ENCODE measurements at places on chromosomes 5 and 9.
A peak's percentile ranks its signal among the peaks of the same experiment; 100 is the strongest.

DNA sequence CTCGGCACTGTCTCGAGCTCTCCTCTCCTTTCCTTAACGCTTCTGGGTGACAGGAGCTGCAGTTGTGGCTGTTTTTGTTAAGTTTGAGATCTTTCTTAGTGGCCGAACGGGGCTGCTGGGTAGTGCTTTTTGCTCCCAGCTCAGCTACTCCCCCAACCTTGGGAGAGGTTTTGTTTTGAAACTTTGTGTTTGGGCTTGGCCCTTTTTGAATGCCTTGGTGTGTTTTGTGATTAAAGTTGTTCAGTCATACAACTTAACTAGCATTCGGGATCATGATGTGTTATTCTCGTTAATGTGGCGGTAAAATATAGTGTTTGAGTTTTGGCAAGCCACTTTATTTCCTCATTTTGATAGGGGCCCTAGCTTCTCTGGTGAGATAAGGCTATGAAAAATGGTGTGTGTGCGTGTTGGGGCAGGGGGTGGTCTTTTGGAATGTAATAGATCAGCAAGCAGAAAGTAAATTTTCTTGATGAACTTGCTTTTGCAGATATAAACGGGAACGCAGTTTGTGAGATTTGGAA is 1.1 kb downstream of the KDM3B start:
- DNase-seq = no peak

GRCh38 chr5:170418736-170419135 is 29.6 kb upstream of the KCNMB1 start:
- DNase-seq = no peak

- DNase-seq = peak; percentile 62
Observed at GRCh38 chr5:40521925-40522324, 157.8 kb upstream of the PTGER4 start.

GRCh38 chr9:117290306-117290840 is 124.5 kb downstream of the ASTN2 start:
- no peak for DNase-seq

GRCh38 chr5:158763217-158763616 is 336.5 kb downstream of the EBF1 start:
- DNase-seq = no peak

DNA sequence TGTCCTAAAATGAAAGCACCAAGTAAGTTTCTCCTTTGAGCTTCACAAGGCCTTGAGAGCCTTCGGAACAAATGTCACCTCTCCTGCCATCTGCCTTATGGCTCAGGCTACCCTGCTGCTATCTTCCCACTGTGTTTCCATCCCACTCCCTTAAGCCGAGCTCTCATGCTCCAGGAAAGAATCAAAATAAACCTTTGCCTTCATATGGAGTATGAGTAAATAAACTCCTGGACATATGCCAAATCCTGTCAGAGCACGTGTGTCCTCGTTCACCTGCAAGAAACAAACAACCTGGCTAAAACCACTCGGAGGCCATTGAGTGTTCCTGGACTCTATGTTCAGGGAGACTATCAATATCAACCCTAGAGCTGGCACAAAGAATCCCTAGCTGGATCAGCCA is 122.3 kb upstream of the CCDC112 start:
- DNase-seq = no peak

DNA sequence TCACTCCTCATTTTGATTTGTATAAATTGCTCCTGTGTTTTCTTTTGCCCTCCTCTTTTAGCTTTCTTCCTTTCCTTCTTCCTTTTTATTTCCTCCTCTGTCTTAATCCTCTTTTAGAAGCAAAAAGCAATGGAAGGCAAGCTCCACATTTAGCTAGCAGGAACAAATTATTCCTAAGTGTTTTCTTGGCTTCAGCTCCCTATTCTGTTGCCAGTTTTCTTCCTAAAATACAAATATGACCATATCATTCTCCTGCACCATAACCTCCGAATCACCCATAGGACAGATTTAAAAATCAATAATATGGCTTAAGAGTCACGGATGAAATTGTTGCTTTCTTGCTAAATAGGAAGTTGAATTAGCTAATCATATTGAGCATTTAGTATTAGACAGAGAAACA is 49.4 kb downstream of the GRIN3A start:
- no peak for DNase-seq

- no peak for DNase-seq
Observed at GRCh38 chr9:97545486-97545885, 44.0 kb downstream of the TMOD1 start.

GRCh38 chr9:125549465-125549871 is 157.5 kb downstream of the MAPKAP1 start:
- DNase-seq = no peak

DNA sequence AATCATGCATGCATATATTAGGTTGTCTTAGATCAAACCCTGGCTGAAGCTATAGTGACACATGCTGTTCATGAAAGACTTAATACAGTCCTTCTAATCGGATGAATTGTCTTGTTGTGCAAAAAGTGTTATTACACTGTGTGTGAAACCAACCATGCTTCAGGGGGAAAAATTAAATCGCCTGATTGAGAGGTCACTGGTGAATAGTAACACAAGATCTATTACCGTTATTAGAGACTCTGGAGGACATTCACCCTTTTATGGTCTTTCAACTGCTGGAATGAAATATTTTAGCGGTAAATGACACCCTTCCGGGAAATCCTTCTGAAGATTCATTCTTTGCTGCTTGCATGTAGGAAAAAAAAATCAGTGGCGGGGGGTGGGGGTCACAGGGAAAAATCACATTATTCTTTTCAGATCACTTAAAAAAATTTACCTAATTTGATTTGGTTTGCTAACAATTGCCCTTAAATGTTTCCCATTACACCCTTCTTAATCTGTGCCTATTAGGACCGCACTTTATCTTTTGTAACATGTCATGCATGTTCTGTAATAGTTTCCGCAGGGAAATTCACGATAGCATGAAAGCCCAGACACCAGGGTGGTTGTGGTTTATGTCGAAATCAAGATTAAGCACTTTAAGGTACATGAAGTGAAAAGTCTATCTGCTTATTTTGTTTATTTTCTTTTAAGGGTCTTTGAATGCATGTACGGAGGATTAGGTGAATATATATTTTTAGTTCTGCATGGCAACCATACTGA is 120.6 kb downstream of the FOCAD start:
- peak; percentile 53 for DNase-seq

GRCh38 chr9:85213650-85214607 is 527.8 kb downstream of the AGTPBP1 start:
- DNase-seq = no peak

DNA sequence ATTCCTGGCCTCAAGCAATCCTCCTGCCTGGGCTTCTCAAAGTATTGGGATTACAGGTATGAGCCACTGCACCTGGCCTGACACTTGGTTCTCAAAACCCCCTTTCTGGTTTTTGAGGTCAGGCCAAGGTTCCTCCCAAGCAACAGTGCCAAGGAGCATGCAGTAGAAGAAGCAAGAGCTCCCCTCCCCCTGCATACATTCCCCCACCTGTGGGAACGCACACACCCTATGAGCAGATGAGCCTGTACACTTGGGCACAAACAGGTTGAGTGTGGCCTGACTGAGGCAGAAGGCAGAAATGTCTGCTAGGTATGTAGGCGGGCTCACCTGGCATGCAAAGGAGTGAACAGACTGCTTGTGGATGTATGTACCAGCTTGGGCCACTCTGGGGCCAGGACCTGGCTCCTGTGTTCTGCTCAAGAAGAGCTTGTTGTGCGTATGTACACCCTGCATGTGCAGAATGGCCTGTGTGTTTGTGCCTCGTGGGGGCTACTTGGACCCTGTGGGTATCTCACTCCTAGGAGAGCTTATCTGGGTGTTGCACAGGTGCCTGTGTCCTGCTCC is 1.7 kb downstream of the GPRIN1 start:
- no peak for DNase-seq

DNA sequence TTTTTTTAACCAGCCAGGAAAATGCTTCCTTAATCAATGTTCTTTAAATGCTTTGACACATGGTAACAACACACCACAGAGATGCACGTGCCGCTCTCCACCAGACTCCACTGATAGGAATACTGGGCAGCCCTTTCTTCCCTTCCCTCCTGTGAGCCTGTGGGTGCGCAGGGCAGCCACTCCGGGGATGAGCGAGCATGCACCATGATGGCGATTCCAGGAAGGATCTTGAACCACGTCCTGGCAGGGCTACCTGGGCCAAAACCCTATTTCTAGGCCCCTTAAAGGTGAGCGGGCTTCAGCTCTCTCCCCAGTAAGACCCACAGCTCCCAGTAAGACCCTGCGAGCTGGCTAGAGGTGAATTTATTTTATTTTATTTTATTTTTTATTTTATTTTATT is 128.2 kb downstream of the MVB12B start:
- no peak for DNase-seq

DNA sequence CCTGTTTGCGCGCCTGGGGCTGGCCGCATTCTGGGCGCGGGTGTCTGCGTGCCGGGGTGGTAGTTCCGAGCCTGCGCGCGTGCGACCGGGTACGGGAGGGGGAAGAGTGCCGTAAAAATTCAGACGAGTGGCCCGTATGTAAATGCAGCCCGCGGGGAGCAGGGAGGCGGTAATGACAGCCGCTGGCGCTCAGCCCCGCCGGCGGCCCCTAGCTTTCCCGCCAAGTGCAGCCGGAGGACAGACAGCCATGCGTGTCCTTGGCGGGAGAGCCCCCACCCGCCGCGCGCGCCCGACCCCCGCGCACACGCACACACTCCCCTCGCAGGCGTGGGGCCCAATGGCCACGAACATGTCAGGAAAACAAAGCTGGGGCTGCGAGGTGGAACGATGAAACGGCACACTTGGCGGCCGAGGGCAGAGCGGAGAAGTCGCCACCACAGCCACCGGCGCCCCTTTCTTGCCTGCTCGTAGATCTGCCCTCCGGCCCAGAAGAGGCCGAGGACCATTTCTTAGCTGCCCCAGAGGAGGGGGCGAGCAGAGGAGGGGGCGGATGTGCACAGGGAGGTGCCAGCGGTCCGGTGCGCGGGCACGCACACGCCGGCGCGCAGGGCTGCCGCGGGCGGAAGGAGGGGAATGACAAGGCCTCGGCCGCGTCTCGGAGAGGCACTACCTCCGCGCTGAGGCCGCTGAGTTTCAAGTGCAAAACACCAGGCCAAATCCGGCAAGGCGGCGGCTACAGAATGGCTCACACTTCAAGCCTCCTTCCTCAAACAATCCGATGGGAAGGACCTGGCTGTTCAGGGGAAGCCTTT is 208.4 kb downstream of the MEF2C start:
- no peak for DNase-seq
